NCI-H2081 treated with DMSO at 0.1 percent for 48 hours (cell line): ENCODE measurements at places on chromosomes 2 and 18.

DNA sequence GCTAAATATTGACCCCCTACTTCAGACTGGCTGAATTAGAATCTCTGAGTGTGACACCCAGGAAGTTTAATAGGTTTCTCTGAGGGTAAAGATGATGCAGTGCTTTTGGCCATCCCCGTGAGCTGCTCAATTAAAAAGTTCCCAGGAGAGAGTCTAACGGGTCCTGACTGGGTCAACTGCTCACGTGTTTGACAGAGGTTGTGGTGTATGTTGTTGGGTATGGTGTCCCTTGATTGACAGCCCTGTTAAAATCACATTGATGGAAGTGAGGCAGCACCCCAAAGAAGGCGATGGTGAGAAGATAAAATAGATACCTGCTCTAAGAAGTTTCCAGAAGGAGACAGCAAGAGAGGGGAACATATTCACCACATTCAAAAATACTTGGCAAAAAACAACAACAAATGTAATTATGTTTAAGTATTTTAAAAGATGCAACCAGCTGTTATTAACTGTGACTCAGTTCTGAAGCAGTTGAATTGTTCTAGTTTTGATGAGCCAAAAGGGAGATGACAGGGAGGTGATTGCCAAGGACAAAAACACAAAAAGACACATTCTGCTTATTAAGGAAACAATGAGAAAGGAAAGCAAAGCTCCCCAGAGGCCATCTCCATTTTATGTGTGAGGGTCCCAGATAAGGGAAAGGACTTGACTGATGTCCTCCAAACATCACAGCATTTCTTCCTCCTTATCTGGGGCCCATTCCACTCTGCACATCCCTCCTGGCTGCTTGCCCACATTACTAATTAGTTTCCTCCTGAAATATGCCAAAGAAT lies 11.5 kb upstream of the GMCL1 start:
- DNase-seq: no peak

DNA sequence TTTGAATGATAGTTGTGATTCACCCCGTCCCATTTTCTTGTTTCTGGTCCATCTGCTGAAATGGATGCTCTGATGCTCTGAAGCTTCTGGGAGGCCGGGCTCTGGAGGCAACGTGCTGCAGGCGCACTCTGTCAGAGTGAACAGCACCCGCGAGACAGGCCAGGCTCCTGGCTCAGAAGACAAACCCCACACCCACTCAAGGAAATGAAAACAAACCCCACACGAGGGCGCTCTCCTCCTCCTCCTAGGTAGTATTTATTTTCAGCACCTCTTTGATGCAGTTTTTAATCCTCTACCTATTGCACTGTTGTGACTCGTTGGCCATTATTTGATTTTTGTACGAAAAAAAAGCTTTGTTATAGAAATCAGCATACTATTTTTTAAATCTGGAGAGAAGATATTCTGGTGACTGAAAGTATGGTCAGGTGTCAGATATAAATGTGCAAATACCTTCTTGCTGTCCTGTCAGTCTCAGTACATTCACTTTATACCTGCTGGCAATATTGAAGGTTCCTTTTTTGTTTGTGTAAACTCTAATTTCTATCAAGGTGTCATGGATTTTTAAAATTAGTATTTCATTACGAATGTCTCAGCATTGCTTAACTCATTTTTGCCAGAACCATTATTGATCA lies 10.3 kb upstream of the CHST10 start:
- DNase-seq: no peak

DNA sequence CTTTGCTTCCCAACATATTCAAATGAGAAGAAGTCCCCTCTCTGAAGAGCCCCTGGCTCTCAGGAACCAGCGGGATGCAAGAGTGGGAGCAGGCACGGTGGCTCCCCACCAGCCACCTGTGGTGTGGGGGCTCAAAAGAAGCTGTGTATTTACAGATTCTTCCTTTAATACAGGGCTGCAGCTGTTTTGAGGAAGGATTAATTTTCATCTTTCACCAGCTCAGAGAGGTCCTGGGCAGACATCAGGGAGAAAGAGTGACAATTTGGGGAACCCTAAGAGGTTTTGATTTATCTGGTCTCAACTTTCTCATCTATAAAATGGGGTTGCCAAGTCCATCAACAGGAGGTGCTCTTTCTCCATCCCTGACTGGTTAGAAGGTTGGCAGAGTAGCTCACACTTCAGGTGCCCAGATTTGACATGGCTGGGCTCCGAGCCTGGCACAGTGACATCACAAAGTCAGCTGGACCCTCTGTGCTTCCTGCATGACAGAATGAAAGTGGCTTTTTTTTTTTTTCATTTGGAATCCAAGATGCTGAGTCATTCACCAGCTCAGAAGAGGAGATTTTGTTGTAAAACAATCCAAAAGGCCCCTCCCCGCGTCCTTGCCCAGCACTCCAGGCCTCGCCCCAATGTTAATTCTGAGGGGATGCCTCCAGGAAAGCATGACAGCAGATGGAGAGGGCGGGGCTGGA lies 15.5 kb upstream of the SIX2 start:
- DNase-seq: no peak

- no peak for DNase-seq
Measured at GRCh38 chr2:202687276-202687675, 52.5 kb downstream of the FAM117B start.

GRCh38 chr18:58630071-58630470 lies 1.2 kb upstream of the ALPK2 start:
- DNase-seq: no peak

GRCh38 chr2:214264171-214264570 lies 146.7 kb upstream of the VWC2L start:
- DNase-seq: no peak

- no peak for DNase-seq
Measured at GRCh38 chr2:59019566-59020159, 778.5 kb upstream of the FANCL start.

GRCh38 chr2:165163761-165164160 lies 40.1 kb downstream of the SCN3A start:
- DNase-seq: no peak
